GM18507 (cell line): ENCODE measurements at places on chromosomes 1 and 21.

GRCh38 chr1:160726114-160726497 is 12.9 kb upstream of the SLAMF7 start:
- no peak for DNase-seq

DNA sequence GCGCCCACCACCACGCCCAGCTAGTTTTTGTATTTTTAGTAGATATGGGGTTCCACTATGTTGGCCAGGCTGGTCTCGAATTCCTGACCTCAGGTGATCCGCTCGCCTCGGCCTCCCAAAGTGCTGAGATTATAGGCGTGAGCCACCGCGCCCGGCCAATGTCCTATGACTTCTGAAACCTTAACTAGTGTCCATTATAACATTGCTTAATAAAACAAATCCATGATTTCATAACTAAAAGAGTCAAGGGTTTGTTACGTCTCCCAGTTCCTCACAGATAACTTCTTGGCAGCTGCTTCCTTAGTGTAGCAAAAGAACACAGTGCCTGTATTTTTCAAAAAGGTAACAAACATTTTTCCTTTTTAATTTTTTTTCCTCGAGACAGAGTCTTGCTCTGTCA is 53.6 kb downstream of the FBXO42 start:
- no peak for DNase-seq

DNA sequence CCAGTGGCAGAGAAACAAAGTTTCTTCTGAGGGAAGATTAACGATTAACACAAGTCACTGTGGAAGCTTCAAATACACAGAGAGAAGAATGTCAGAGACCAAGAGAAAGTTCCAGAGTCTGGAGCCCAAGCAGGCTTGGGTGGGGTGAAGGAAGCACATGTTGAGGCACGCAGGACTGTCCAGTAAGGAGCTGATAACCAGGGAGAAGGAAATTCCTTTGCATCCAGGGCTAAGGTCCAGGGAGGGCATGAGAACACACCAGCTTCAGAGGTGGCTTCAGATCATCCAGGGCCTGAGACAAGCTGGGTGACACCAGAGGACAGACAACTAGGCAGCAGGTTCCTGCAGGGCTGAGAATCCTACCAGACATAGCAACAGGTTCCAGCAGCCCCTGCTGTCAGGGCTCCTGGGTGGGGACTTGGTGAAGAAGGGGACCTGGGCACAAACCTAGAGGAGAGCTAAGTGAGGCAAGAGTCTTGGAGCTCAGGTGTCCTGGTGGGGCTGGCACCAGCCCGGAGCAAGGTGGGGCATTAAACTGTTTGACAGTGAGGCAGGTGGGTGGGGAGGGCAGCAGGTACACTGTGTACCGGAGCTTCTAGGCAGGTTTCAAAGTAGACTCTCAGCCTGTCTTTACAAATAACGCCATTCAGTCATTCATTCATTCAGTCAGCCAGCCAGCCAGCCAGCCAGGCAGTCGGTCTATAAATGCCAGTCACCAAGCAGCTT is 2.6 kb upstream of the SPRR1A start:
- DNase-seq: no peak

- no peak for DNase-seq
Measured at GRCh38 chr1:51172811-51173210, 63.3 kb upstream of the RNF11 start.

DNA sequence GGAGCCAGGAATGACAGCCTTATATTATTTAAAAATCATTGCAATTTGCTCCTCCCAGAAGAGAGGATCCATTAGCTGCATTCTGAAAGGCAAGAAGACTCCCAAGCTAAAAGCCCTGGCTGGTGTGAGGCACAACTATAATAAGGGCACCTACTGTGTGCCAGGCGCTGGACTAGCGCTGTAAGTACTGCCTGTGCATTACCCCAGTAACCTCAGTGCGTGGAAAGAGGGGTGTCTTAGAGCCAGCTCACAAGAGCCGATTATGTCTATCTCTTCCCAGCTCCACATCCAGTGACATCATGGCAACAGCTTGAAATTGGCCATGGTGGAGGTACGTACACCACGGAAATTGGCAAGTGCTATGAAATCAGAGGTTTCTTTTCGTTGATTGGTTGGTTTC is 141.7 kb upstream of the IRF2BP2 start:
- no peak for DNase-seq

- peak; percentile 81 for DNase-seq
Measured at GRCh38 chr1:207751790-207752455, at the start of gene CD46. CD46 (plus strand) TSS chr1:207752054; CDS start chr1:207752213, 159 bp downstream.

- DNase-seq: no peak
Measured at GRCh38 chr21:46409641-46410406, 48.9 kb upstream of the DIP2A start.

DNA sequence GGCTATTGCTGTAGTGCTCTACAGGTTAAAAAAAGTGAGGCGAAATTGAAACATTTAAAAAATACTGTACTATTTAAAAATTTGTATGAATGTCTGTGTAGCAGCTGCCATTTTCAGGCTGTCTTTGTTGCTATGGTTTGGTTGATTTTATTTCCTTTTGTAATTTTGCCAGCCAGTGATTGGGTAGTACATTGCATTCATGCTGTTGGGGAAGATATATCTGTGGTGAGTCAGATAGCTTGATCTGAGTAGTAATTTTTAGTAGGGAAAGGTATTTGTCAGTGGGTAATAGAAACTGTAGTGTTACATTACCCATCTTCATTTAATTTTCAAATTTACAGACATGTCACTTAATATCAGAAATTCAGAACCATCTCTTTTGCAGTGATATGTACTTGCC is 15.0 kb downstream of the NFIA start:
- DNase-seq: no peak

DNA sequence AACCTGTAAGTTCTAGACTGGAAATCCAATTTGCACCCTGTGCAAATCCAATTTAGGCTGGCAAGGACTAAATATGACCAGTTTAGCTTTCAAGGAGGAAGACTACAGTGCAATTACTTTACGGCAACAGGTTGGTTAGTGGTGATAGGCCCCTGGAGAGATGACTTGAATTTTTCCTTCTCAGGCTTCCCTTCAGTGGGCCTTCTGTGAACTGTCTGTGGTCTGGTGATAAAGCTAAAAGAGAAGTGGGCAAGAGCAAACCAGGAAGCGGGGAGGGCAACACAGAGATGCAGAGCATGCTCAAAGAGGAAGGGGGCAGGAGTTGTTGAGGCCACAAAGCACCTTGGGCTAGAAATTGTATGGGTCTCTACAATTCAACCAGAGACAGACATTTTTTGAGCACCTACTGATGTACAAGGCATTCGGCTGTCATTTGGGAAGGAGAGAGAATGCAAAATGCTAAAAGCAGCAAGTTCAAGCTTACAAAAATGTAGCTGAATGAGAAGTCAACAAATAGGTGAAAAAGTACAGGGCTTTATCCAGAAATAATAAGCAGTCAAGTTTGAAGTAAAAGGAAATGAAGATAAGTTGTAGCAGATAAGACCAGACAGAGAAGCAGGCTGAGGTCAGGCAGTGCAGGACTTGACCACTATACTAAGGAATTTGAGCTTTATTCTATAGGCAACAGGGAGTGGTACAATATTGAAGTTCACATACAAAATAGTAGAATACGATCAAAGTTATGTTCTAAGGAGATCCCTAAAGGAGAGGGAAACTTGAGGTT is 23.9 kb downstream of the INPP5B start:
- peak; percentile 43 for DNase-seq

DNA sequence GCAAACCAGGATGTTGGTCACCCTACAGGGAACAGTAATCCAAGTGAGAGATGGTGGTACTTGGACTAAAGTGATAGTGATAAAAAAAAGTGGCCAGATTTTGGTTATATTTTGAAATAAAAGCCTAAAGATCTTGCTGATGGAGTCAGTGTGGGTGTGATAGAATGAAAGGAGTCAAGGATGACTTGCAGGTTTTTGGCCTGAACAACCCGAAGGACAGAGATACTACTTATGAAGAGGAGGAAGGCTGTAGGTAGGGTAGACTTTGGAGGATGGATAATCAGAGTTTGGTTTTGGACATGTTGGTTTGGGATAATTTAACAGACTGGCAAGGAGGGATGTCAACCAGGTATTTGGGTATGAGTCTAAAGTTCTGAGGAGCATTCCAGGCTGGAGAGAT is 1.5 kb upstream of the TEX38 start:
- DNase-seq: no peak

GRCh38 chr1:30604801-30605440 is 118.5 kb downstream of the MATN1 start:
- DNase-seq: no peak

- DNase-seq: no peak
Measured at GRCh38 chr1:61620536-61620935, 104.4 kb downstream of the TM2D1 start.

DNA sequence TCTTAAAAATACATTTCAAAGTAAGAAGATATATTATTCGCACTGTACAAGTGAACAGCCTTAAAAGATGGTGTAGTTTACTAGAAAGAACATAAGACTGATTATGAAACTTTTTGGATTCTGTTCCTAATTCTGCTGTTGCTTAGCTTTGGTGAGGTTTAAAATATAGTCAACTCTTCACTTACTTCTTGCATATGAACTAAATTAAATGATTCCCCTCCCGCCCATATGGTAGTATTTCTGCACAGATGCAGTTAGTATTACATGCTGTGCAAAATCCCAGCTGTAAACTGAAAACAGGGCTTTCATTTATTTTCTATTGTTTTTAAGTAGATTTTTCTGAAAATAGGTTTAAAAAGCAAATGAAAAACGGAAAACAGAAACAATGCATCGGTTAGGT is 345.4 kb upstream of the NCAM2 start:
- no peak for DNase-seq

- DNase-seq: no peak
Measured at GRCh38 chr1:209871006-209871405, 43.2 kb downstream of the UTP25 start.

GRCh38 chr1:90074566-90074965 is 79.7 kb downstream of the ZNF326 start:
- no peak for DNase-seq

DNA sequence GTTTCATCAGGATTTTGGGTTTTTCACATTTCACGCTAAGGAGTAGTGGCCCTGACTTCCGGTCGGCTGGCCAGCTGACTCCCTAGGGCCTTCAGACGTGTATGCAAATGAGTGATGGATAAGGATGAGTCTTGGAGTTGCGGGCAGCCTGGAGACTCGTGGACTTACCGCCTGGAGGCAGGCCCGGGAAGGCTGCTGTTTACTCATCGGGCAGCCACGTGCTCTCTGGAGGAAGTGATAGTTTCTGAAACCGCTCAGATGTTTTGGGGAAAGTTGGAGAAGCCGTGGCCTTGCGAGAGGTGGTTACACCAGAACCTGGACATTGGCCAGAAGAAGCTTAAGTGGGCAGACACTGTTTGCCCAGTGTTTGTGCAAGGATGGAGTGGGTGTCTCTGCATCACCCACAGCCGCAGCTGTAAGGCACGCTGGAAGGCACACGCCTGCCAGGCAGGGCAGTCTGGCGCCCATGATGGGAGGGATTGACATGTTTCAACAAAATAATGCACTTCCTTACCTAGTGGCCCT is 23.1 kb upstream of the TNFRSF1B start:
- no peak for DNase-seq

DNA sequence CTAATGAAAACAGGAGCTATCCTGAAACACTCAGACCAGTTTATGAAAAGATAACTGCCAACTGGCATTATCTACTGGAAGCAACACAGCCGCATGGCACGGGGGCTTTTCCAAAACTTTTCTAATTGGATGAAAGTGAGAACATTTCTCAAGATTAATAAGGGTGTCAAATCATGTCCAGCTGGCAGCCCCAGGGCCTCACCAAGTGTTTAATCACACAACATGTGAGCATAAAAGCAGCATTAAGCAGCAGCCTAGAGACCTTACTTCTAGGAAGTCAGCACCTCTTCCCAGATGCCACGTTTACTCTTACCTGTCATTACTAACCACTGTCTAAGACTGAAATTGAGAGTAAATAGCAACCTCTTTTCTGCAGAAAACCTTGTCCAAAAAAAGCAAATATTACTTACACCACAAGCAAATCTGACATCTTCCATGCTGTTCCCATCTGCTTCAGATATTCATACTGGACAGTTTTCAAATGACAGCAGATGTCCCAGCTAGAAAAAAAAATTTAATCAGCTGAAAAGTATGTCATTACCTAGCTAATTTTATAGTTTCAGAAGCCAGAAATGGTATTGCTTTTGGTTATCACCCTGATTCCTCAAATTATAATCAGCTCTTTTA is 341.5 kb upstream of the ZP4 start:
- no peak for DNase-seq

DNA sequence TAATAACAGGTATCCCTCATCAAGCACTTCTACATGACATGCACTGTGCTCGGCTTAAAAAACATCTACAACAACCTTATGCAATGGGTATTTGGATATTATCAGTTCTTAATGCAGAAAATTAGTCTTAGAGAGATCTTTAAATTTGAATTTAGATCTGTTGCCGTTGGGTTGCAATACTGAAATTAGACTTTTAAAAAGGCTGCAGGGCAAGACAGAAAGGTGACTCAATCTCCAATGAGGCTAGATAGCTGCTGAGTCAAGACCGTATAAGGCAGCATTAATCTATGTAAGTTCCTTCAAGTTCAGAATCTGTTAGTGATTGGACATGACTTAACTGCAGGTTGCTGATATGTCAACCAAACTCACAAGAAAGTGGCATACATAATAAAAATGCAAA is 37.3 kb downstream of the OLFM3 start:
- no peak for DNase-seq

GRCh38 chr1:164719676-164720439 is 160.9 kb downstream of the PBX1 start:
- no peak for DNase-seq

DNA sequence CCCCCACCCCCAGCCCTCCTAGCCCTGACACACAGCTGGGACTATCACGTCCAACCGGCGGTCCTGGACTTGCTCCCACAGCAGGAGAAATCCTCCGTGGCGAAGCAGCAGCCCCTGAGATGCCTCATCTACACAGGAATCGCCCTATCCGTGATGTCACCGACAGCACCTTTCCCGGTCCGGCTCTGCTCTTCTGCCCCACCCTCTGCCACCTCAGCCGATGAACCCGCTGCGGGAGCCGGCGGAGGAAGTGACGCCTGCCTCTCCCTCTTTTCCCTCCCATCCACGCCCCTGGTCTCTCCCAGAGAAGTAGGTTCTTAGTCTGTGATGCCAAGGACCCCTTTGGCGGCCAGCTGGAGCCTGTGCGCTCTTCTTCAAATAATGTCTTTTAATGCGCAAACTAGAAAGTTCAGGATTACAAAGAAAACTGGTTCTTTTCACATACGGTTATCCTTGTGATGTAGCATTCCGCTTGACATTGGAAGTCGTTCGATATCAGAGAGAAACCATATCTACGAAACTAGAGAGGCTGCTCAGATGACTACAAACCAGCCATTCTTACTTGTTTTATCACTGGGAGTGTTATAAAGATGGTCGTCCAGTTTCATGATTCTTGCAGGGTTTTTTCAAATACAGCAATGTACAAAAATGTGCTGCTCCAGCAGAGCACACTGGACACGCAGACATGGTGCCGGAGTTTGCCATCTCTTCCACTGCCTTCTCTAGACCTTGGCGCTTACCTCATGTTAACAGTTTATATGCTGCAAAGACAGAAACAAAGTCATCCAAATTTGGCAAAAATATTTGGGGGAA is 120.3 kb downstream of the PPIAL4G start:
- DNase-seq: no peak

DNA sequence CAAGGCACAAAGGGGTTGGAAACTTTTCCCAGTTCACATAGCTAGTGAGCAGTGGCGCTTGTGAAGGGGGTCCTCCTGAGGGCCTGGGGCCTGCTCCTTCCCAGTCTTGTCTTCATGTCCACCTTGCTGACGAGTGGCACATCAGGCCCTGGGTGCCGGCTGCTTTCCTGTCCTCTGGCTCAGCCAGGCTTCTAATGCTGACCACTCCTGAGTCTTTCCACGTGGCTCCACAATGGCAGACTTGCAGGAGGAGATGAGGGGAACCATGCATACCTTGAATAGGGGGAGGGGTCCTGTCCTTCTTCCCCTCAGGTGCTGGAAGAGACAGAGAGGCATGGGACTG is 38.7 kb downstream of the MAPKAPK2 start:
- DNase-seq: no peak
